Activated CD4-positive, alpha-beta memory T cell treated with anti-CD3 and anti-CD28 coated beads for 36 hours (primary cell): ENCODE measurements at places on chromosomes 1 and 21. TPM values are rescaled to one million over a fixed set of nuclear protein-coding genes. Genes with fewer than 3 reads are reported as not detected.

Gene OR2T33
- total RNA-seq, result not detected

- no peak for DNase-seq
These were observed 23.6 kb upstream of the APOBEC4 start for GRCh38 chr1:183676586-183677189.

DNA sequence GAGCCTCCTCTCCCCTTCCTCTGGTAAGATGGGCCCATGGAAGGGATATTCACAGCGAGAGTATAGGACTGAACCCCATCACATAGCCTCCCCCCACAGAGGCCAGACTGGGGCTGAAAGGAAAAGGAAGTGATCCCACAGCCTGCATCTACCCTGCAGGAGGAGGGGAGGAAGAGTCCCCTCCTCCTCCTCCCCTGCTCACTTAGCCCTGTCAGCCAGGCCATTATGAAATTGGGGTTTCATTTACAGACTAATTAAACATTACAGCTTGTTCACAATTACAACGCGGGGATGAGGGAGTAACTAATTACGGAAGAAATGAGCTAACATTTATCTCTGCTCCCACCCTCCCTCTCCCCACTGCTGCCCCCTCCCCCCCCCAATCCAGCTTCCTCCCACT lies 25.4 kb downstream of the DMAP1 start:
- DNase-seq, result no peak

- DNase-seq, result no peak
These were observed 2.3 kb downstream of the ATP1A1 start for GRCh38 chr1:116375148-116375886.

- peak; percentile 35 for DNase-seq
These were observed 52.4 kb downstream of the IER5 start for GRCh38 chr1:181140891-181141290.

DNA sequence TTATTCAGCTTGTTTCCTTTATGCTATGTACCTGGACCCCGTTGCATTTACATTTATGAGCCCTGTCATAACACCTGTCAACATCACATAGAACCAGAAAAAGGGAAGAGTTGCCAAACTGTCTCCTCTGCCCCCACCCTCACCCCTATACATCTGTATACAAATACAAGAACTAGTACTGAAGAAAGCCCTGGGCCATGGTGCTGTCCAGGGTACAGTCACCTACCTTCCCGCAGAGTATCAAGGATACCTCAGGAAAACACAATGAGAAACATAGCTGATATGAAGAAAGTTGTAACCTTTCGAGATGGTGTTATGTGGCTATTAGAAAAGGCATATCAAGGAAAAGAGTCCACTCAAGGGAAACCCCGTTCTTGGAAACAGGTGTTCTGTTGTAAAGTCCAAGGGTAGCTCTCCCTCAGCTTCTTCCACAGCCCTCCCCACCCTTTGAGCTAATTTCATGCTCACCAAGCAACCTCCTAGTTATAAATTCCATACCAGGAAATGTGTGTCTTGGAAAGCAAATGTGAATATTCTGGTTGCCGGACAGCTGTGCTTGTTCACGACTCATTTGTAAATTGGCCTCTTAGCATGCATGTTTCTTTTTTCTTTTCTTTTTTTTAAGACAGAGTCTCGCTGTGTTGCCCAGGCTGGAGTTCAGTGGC lies 16.7 kb upstream of the AVPR1B start:
- DNase-seq, result no peak

Gene CD53
- total RNA-seq, result 246 TPM

DNA sequence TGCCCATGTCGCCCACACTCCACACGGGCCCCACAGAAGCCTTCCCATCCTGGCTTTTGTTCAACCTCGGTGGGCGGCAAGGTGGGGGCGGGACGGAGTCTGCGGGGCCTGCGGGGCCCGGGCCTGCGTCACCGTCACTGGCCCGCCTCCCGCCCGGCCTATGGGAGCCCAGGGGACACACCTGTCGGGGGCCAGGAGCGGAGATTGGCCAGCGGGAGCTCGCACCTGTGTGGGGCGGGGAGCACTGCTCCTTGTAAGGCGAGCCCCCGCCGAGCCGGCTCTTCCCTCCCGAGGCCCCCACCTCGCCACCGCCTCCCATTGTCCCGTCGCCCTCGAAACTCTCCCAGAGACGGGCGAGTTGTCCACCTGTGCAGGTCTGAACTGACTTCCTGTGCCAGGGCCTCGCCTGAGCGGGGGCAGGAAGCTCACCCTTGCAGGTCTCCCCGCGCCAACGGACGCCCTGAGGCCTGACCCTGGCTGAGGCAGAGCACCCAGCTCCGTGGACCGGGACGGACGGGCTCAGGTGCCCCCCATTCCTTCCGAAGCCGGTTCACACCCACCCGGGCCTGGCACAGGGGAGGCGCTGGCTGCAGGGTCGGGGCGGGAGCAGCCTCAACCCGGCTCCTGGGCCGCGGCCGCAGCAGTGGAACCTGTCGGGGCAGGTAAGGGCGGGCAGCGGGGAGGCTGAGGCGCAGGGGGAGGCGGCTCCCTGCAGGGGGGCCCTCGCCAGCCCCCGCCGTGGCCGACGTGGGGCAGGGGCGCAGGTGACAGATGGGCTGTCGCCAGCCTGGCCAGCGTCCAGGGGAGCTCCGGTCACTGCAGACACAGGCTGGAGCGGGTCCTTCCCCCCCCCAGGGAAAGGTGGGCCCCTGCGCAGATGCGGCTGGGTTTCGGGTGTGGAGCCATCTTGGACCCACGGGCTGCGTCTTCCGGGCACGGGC lies 10.8 kb upstream of the TTLL10 start:
- DNase-seq, result no peak

GRCh38 chr1:201229095-201229494 lies 38.5 kb downstream of the IGFN1 start:
- DNase-seq, result peak; percentile 2

Gene OR14K1
- total RNA-seq, result not detected

- DNase-seq, result peak; percentile 66
These were observed 2.5 kb downstream of the KIF21B start for GRCh38 chr1:201020721-201021629.

DNA sequence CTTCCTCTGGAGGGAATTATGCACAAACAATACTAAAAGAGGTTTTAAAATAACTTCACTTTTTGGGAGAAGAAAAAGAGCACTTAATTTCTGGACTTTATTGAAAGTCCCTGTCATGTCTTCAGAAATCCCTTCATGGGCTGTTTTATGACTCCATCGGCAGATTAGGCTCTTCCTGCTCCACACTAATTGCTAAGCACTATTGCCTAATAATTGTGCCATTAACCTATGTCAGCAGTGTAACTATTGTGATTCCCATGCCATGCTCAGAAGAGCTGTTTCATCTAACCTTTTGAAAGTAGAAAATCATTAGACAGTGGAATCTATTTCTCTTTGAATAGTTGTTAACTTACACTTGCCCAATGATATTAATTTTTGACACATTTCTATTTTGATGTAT lies 489.3 kb upstream of the RUNX1 start:
- no peak for DNase-seq

DNA sequence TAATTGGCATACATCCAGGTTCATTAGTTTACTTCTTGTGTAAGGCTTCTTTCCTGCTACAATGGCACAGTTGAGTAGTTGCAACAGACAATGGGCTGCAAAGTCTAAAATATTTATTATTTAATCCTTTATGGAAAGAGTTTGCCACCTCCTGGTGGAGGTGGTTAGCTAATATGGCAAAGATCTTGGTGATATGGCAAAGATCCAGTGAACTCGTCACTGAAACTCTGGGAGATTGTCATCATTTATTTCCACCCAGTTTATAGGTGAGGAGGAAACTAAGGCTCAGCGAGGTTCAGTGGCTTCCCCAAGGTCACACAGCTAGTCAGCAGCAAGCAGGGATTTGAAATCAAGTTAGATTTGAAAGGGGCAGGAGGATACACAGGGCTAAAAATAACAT lies 16.1 kb upstream of the IFFO2 start:
- DNase-seq, result no peak

GRCh38 chr1:4119516-4120220 lies 219.6 kb upstream of the C1orf174 start:
- DNase-seq, result no peak

GRCh38 chr1:168498159-168498631 lies 45.6 kb downstream of the XCL2 start:
- DNase-seq, result no peak

GRCh38 chr1:62401034-62401760 lies 35.7 kb upstream of the USP1 start:
- no peak for DNase-seq

Gene CYP4A11
- not detected for total RNA-seq

Gene OPRD1
- not detected for total RNA-seq

DNA sequence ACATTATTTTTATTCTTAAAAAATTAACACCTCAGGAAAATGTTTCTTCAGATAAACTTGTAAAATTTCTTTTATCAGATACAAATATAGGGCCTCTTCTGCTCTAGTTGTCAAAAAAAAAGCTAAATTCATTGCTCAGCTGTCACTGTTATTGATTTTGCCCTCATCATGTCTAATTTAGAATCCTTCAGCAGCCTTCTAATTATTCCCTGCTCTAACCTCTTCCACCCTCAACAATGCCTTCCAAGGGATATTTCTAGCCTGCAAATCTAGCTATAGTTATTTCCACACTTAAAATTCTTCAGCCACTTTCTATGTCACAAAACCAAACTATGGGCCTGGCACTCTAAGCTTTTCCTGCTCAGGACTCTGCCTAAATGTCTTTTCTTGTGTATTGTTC lies 25.2 kb downstream of the PDE4B start:
- DNase-seq, result no peak

- no peak for DNase-seq
These were observed 55.2 kb downstream of the PCNX2 start for GRCh38 chr1:233240371-233240770.
